ENCODE measurements at places on chromosomes 7 and 10.

- no peak for DNase-seq
Measured at GRCh38 chr10:92530421-92530820, 43.5 kb downstream of the IDE start.

- no peak for DNase-seq
Measured at GRCh38 chr10:128843972-128844371, 623.1 kb upstream of the MGMT start.

GRCh38 chr7:140625908-140626868, 14.4 kb downstream of the DENND2A start:
- DNase-seq, result no peak

GRCh38 chr7:142791502-142791901, 20.7 kb downstream of the PRSS2 start:
- DNase-seq, result no peak
